Femur (tissue), 1 donor: ENCODE measurements at places on chromosomes 7 and 10.
A peak's percentile ranks its signal among the peaks of the same experiment; 100 is the strongest.

- DNase-seq, result no peak
Observed at GRCh38 chr10:89002226-89002978, 11.8 kb downstream of the FAS start.

DNA sequence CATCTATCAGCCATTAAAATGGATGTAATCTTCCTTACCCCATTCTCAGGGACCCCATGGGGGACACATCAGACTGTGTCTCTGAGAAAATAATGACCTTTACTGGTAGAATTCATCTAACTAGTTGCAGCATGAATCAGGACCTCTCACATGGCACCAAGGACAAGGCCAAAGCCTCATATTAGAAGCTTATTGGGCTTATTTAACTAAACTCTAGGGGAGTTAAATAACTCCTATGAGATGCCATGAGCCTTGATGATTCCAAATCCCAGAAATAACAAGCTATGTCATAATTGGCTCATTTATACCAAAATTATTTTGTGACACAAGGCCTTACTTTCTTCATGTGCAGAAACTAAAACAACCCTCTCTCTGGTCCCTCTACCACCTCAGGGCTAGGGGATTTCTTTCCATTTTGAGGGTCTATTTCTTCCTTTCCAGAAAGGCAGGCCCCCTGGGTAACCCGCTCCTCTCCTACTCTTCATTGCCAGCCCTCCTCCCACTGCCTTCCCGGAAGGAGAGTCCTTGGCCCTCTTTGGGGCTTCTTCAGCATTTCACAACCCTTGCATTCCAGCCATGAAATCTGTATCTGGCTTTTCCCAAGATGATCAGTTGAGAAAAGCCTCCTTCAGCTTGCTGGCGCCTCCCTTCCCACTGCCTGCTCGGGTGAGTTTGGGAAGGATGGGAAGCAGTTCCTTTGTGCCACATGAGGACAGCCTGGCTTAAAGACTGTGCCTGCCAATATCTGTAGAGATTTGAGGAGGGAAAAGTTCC lies 41.8 kb upstream of the TRIM8 start:
- DNase-seq, result no peak

DNA sequence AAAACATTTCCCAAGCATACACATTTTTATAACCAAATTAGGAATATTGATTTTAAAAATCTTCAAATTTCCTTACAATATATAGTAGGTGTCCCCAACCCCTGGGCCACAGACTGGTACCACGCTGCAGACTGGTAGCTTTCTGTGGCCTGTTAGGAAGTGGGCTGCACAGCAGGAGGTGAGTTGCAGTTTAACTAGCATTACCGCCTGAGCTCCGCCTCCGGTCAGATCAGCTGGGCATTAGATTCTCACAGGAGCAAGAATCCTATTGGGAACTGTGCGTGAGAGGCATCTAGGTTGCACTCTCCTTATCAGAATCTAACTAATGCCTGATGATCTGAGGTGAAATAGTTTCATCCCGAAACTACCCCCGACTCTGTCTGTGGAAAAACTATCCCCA lies 62.1 kb downstream of the ZWINT start:
- no peak for DNase-seq

GRCh38 chr7:140923358-140924006 lies 1.2 kb downstream of the BRAF start:
- peak; percentile 32 for DNase-seq

GRCh38 chr7:48563334-48563733 lies 361.0 kb upstream of the CDC14C start:
- DNase-seq, result no peak

DNA sequence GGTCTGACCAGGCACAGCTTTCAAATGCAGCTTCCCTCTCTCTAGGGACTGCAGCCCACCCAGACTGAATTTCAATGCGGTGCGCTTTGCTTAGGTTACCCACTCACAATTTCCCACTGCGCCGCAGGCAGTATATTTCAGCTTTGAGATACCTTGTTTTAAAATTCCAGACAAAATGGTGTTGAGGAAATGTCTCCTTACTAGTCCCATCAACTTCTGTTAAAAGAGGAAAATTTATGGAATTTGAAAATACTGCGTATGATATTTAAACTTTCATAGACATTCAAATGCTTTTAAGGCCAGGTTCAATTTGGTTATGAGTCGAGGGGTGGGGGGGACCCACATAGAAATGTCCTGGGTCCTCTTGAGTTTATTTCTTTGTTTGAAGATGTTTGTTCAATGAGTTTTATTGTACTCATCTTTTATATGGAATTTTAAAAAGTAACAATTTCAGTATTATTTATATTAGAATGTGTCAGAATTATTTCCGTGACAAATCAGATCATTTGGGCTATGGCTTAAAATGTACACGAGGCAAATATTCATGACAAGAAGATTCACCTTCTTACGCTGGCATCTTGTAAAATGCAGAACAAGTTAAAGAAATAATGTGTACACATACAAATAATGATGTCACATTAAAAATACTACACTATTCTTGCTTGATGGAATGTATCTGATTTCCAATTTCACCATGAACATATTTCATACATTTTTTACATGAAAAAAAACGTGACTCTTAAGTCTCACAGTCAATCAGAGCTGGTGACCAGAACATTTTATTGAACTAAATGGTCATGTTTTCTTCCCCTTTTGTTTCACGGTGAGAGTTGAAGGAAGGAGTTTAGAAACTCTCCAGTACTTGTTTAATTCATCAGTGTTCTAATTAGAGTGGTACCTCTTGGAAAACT lies 1.3 kb downstream of the IKZF1 start:
- DNase-seq, result no peak

GRCh38 chr10:121683366-121683765 lies 85.1 kb upstream of the FGFR2 start:
- DNase-seq, result no peak

GRCh38 chr7:126411032-126411820 lies 841.5 kb downstream of the GRM8 start:
- DNase-seq, result no peak

DNA sequence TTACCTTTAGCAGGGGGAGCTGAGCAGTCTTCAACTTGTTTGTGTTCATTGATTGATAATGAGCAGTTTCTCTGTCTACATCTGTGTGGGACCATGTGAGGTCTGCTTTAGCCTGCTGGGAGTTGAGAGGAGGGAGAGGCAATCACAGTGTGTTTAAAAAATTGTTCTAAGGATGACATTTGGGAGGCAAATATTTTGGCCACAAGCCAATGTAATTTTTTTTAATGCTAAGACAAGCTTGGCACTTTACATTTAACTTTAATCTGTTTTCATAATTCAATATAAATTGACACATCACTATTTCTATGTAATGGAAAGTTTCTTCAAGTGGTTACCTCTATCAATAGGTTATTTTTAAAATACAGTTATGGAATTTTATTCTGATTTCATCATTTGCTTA lies 55.9 kb upstream of the SEMA3A start:
- DNase-seq, result no peak

- no peak for DNase-seq
Observed at GRCh38 chr7:988963-989529, 6.1 kb downstream of the CYP2W1 start.

- DNase-seq, result no peak
Observed at GRCh38 chr10:68828833-68829232, 1.5 kb downstream of the STOX1 start.

- DNase-seq, result no peak
Observed at GRCh38 chr10:804191-804781, 114.8 kb upstream of the DIP2C start.

GRCh38 chr10:52644373-52645186 lies 128.0 kb downstream of the MBL2 start:
- DNase-seq, result peak; percentile 28

- DNase-seq, result no peak
Observed at GRCh38 chr7:4527988-4528636, 154.0 kb upstream of the FOXK1 start.

GRCh38 chr7:108236681-108237415 lies 106.7 kb upstream of the LAMB4 start:
- no peak for DNase-seq

GRCh38 chr7:44367475-44368043 lies 42.2 kb upstream of the CAMK2B start:
- DNase-seq, result no peak

- no peak for DNase-seq
Observed at GRCh38 chr7:82521906-82522445, 78.4 kb upstream of the CACNA2D1 start.

- peak; percentile 58 for DNase-seq
Observed at GRCh38 chr7:953547-954327, 743 bp downstream of the ADAP1 start.

GRCh38 chr10:131993275-131993674 lies 11.6 kb upstream of the BNIP3 start:
- DNase-seq, result no peak

DNA sequence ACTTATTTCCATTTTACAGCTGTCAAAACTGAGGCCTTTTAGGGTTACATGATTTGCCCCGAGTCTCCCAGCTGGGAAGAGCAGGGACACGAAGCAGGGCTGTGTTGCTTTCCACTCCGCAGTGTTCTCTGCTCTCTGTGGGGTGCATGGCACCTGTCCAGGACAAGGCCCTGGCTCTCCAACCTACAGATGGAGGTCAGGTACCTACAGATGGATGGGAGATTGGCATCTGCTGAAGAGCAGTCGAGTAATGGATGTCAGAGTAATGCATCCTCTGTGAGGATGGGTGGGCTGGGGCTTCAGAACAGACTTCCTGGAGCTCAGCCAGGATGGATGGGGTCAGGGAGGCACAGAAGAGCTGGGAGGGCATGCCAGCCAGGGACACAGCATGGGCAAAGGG lies 85.0 kb downstream of the EMX2 start:
- no peak for DNase-seq

- DNase-seq, result peak; percentile 28
Observed at GRCh38 chr7:15688279-15688626, 1.8 kb upstream of the MEOX2 start.

- peak; percentile 83 for DNase-seq
Observed at GRCh38 chr10:3468919-3469638, 296.5 kb upstream of the PITRM1 start.

DNA sequence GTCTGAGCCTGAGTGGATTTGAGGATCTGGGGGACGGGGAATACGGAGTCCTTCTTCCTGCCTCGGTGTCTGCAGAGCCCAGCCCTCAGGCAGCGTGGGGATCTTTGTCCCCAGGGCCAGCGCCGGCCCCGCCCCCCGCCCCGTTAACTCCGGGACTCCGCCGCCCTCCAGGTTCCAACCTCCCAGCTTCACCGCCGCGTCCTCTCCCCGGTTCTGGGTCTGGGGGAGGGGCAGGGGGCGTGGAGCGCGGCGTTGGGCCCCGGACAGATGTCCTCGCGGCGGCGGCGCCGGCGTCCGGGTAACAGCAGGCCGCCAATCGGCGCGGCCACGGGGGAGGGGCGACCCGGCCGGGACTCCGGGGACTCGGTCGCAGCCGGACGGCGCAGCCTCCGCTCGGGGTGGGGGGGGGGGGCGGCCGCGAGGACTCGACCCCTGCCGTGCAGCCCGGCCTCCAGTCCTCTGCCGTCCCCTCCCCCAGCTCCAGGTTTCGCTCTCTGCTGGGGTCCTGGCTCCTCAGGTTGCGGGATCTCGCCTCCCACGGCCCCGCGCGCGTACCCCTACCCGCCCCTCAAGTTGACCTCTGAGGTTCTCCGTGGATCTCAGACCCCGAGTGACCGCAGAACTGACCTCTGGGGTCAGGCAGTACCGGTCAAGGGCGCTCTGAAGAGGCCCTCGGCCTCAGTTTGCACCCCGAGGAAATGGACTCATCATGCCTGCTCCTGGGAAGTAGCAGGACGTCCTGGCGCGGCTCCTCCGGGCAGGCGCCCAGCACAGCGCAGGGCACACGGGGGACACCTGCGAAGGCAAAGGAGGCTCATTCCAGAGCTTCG lies 2.3 kb upstream of the ELFN1 start:
- no peak for DNase-seq
